COLO829 (cell line): ENCODE measurements at places on chromosomes 5 and 9.

DNA sequence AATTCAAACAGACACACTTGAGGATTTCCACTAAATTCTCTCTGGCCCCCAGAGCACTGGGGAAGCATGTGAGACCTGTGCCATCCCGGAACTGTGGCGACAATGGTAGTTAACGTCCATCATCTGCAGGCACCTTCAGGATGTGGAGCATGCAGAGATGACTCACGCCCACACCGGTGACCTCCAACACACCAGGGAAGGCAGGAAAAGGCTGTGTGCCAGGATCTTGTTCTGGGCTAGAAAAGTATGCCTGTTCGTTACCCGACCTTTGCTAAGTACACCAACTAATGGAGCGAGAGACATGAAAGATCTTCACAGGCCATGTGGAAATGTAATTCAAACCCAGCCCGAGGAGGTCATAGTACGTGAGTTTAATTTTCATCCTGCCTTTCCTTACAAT, 208.8 kb downstream of the MELK start:
- peak; percentile 43 for DNase-seq

GRCh38 chr5:169423580-169424278, 122.8 kb upstream of the SLIT3 start:
- DNase-seq = no peak

GRCh38 chr5:17326600-17327037, 109.2 kb downstream of the BASP1 start:
- no peak for DNase-seq

DNA sequence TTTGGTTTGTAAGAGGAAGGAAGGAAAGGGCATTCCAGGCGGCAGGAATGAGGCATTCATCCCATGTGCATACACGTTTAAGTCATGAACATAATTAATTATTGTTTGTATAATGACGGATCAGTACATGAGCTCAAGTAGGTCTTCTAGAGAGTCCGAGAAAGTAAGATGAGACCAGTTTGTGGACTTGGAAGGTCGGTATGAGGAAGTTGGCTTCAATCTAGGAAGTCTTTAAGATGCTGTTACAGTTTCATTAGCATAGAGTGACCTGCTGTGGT, 2.1 kb downstream of the GTF3C4 start:
- no peak for DNase-seq

GRCh38 chr5:95027151-95027721, 257.7 kb downstream of the MCTP1 start:
- DNase-seq = no peak

DNA sequence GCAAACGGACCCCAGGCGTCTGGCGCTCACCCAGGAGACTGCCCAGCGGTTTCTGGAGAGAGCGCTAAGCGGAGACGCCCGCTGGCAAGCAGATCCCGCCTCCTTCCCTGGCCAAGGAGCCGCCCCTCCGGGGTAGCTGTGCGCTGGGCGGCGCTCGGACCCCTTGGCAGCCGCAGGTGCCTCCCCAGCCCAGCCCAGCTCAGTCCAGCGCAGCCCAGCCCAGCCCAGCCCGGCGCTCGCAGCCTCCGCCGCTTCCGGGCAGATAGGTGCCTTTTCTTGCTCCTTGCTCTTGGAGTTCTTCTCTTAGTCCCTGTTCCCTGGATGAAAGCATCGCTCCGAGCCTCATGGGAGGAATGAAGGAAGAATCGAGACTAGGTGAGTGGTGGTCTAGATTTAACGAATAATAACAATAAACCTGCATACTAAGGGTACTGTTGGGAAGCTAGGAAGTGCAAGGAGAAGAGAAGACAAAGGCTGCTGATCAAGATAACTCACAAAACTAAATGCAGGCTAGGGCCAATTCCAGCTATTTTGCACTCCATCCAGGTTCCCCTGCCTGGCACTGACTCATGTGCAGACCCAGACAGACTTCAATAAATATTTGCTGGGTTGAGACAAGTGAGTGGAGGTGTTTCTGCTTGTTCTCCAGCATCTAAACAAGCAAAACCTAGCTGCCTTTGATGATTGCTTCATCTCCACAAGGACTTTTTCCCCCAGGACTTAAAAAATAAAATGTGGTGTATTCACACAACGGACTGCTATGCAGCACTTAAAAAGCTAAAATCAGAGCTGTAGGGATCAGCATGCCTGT, at the start of gene STK32A:
Gene STK32A, plus strand, starts transcription at position 202 of the 811 bp plus-strand sequence. CDS start 4,609 bp downstream, outside the sequence.
- DNase-seq = peak; percentile 35

DNA sequence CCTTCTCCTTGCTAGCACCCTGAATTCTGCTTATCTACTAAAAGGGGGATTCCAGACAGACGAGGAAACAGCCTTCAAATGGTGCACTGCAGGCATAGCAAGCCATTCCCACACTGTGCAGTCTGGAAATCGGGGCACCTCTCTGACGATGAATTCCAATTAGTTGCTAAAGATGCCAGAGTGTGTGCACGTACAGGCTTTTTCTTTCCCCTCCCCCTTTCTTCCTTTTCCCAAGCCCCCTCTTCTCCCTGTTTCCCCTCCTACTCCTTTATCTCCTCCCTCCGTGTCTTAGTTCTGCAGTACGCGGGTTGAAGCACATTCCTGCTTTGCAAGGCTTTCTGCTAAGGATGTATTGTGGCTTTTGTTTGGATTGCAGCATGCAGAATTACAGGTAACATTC, at the start of gene GPR21:
Gene GPR21, plus strand, starts transcription at position 316 of the 400 bp plus-strand sequence. CDS start 900 bp downstream, outside the sequence.
- no peak for DNase-seq

- no peak for DNase-seq
Observed at GRCh38 chr9:114406441-114406840, 18.7 kb upstream of the AKNA start.

- DNase-seq = no peak
Observed at GRCh38 chr5:143571642-143572624, 168.4 kb upstream of the NR3C1 start.

DNA sequence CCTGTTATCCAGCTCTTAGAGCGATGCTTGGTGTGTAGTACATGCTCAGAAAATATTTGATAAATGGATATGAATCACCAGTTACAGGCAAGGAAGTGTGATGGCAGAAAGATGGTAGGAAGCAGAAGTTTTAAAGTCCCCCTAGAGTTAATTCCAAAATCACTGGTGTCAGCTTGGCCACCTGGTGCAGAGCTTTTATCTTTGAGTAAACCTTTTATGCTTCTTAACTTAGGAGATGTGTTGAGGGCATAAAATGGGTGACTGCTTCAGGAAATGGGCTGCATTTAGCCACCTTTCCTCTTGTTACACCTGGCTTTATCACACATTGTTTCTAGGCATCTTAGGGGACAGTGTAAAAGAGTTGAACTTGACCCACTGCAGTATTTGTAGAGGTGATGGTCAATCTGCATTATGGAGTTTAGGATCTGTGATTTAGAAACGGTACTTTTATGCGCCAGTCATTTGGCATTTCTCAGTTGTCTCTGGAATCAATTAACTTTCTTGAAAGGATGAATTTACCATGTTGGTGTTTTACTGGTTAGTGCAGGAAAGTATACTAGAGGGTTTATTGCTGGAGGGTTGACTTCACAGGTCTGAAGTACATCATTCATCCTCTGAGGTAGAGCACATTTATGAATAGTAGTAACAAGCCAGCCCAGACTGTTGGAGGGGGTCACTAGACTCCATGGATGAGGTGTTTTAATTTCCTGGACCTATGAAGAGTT, 7.5 kb upstream of the FAM120AOS start:
- DNase-seq = no peak

DNA sequence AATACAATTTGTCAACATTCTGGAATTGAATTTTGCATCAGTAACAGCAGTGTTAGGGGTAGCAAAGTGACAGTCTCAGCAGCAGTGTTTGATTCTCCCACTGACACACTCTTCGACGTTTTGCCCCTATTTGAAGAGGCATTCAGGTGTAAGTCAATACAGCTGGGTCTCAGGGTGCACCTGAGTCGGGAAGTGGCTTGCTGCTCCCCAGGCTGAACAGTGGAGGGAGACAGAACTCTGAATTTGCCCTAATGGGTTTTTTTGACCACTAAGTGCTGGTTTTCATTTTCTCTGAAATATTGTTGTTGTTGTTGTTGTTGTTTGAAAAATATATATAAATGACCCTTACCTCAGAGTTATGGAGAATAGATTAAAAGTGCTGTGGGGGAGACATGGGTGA, 223.2 kb downstream of the TLR4 start:
- no peak for DNase-seq

DNA sequence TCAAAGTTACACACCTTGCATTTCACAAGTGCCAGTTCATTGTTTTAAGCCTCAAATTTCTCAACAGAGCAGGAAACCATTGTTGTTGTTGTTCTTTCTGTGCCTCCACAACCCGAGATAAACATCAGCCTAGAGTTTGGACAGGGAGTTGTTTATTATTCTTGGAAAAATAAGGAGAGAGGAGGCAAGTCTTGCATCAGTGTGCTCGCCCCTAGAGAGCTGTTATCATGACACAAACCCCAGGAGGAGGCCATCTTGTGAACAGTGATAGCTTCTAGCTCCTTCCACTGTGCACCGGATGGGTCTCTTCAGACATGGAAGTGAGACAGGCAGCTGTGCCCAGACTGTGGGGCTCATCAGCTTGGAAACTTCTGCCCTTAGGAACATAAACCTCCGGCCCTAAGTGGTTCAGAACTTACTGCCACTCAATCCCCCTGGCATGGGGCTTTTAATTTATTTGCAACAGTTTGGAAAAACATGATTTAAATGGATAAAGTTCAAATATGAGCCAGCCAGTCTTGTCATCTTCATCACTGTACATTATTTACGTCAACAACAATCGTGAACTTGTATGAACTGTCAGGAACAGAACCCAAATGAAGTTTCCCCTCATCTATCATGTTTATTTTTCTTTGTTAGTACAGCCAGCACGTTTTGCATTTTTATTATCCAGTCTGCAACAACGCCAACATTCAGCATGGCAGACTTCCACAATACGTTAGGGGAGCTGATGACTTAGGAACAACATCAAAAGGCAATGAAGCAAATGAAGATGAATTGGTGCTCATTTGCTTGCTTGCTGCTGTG, 181.7 kb upstream of the S1PR3 start:
- DNase-seq = no peak

GRCh38 chr5:149237662-149238061, 34.0 kb upstream of the AFAP1L1 start:
- DNase-seq = no peak

DNA sequence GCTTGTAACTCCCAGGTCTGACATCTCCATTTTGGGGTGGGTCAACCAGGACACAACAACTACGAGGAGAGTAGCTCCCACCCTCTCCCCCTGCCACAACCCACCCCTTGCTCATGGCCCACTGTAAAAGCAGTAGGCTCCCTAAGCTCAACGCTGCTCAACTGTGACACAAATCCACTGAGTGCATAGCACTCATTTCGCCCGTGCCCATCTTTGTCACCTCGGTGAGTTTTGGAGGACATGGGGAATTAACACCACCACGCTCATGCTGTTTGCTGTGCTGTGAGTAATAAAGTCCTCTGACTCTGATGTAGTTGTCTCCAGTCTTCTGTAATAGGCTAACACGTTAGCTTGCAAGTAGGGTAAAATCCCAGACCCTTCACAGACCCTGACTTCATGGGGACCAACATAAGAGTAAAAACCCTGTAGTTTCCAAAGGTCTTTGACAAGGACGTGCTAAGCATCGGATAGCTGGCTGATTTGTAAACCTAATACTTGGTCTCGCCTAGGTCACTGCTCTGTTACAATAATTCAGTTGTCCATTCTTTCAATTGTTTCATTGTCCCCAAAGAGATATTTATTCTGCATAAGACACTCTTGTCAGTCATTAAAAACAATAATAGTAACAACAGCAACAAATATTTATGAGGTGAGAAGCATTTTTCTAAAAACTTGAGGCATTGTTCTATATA, 7.7 kb downstream of the PLGRKT start:
- no peak for DNase-seq

DNA sequence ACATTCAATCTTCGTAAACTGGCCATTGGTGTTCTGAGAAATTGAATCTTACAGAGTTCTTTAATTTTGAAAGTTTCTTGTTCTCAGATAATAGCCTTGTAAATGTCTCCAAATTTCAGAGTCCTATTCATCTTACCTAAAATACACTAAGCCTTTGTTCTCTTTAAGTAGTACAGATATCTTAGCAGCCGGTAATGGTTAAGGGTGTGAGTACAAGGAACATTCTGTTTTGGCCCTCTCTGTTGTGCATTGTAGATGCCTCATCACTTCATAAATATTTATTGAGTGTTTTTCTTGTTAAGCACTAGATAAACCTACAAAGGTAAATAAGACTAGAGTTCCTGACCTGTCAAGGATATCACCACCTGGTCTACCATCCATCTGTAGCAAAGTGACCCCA, 35.2 kb downstream of the ZCCHC7 start:
- peak; percentile 84 for DNase-seq

DNA sequence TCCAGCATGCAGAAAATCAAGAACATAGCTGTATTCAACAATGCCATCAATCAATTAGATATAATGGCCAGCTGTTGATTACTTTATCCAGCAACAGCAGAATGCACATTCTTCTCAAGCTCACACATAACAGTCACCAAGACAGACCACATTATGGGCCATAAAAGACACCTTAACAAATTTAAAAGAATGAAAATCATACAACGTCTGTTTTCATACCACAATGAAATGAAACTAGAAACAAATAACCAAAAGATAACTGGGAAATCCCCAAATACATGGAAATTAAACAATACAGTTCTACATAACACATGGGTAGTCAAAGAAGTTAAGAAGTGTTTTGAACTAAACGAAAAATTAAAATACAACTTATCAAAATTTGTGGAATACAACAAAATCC, 130.9 kb upstream of the GNA14 start:
- no peak for DNase-seq

- DNase-seq = no peak
Observed at GRCh38 chr5:107661038-107661649, 9.6 kb downstream of the EFNA5 start.

GRCh38 chr5:82334085-82334692, 56.0 kb upstream of the RPS23 start:
- no peak for DNase-seq

DNA sequence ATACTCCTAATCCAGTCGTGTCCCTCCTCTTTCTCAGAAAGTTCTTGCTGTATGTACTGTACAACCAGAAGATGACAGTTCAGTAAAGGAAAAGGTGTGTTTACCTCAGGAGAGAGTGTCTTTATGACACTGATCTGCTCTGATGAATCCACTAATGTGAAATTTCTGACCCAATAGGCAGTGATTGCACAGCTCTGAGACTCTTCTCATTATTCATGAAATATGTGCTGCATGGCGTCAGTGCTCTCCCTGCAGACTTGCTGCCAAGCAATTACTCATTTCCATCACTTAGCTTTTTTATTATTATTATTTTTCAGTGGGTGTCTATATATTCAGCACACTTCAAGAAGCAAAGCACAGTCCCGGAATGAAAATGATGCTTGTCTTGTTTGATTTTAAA, 389.0 kb downstream of the RASEF start:
- no peak for DNase-seq

- DNase-seq = no peak
Observed at GRCh38 chr9:131739959-131740648, at the start of gene RAPGEF1. TSS of gene RAPGEF1 (minus strand) at chr9:131740076. CDS start at chr9:131739830, 246 bp downstream.

- peak; percentile 81 for DNase-seq
Observed at GRCh38 chr9:72362680-72363139, 2.3 kb downstream of the ZFAND5 start.
